ENCODE measurements at places on chromosomes 1 and 21.

GRCh38 chr1:48105165-48105564, 108.0 kb upstream of the TRABD2B start:
- no peak for ATAC-seq

- peak; percentile 1 for ATAC-seq
These were observed 26.4 kb upstream of the IFNAR2 start for GRCh38 chr21:33203371-33203724.

GRCh38 chr1:231286603-231287002, 45.6 kb downstream of the GNPAT start:
- no peak for ATAC-seq

- no peak for ATAC-seq
These were observed 484.4 kb upstream of the ZRANB2 start for GRCh38 chr1:71565262-71565661.

DNA sequence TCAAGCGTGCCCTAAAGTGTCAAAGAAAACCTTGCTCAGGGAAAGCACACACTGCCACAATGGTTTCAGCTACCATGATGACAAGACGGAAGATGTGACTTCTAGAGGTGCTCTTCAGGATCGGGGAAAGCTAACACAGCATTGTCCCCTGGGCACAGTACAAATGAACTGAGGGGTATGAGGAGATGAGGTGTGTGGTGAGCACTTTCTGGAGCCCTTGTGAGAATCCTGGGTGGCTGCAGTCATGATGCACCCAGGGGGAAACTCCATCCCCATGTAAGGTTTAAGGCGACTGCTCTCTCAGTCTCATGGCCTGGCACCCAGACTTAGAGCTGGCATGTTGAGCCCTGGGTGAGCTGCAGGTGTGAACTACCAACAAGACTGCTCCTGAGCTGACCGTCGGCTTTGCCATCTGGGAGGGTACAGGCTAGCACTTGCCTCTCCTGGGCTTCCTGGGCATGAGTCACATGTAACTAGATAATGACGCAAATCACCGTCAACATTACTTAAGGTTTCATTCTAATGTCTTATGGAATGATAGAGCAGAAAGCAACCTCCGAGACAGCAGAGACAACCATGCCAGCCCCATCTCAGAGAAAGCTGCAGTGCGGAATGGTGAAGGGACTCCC, 144.6 kb downstream of the CLIC6 start:
- no peak for ATAC-seq

GRCh38 chr1:42966688-42967612, 8.3 kb upstream of the SLC2A1 start:
- peak; percentile 39 for ATAC-seq

- no peak for ATAC-seq
These were observed 3.9 kb upstream of the LEFTY2 start for GRCh38 chr1:225944951-225945350.

GRCh38 chr1:243718893-243719292, 131.2 kb downstream of the AKT3 start:
- ATAC-seq: no peak

DNA sequence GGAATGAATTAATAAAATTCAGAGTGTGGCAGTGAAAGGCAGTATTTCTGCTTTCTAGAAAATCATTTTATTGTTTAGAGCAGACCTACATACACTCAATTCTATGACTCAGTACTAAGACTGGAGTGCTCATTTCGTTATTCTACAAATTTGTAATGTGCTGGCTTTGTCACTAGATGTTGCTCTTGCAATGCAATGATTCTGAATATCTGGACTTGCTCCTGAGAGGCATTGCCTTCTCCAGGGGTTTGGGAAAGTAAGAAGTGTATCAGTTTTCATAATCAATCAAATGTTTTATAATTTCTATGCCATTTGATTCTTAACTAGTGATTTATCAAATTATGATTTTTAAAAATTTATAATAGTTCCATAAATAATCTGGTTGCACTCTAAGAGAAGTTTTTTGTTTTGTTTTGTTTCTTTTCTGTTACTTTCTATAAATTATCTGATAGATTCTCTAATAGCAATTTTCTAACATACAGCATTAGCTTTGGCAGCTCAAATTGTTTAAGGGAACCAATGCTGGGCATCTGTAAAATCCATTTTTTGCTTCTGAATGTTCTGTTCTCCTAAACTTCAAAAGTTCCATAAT, 280.5 kb upstream of the SGIP1 start:
- peak; percentile 86 for ATAC-seq

GRCh38 chr21:25735646-25736597, 1.1 kb downstream of the GABPA start:
- ATAC-seq: peak; percentile 60

DNA sequence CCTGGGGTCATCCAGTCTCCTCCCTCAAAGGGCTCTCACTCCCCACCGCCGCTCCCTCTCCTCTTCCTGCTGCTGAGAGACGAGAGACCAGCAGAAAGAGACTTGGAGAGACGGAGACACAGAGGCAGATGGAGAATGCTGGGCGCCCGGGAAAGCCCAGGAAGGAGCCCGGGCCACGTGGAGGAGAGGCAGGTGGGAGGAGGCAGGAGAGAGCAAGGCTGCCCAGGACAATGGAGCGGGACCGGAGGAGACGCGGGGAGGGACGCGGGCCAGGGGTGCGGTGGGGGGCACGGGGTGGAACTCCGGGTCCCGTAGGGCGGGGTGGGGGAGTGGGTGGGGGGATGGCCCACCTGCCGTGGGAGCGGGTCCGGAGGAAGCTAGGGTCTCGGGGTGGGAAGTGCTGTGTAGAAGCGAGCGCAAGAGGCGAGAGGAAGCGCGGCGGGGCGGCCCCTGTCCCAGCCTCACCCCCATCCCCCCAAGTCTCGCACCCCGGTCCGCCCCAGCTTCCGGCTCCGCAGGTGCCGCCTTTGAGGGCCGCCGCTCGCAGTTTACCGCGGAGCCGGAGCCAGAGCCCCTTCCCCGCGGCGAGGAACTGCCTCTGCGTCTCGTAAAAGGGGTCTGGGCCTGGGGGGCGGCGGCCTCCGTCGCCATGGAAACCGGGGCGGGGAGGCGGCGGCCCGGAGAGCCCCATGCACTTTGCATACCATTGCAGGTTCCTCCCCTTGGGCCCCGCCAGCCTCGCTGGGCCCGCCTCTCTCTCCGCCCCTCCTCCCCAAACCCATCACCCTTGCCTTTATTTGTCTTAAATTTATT, 11.7 kb upstream of the EPHA2 start:
- peak; percentile 71 for ATAC-seq

DNA sequence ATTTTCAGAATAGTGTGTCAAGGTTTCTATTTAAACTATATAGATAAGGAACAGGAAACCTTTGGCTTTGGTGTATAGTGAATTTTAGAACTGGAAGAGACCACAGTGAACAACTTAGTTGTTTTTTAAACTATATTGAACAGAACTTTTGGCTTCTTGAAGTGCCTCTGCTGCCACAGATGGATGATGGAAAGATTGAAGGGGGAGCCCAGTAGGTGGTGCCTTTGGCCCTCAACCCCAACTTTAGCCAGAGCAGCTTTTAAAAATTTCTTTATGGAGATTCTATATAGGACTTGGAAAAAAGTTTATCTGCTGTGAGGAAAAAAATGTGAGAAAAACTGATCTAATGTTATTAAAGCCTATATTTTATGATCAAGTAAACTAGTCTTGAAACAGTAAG, 50.2 kb downstream of the SWT1 start:
- no peak for ATAC-seq

- ATAC-seq: peak; percentile 55
These were observed 15.9 kb upstream of the CGN start for GRCh38 chr1:151495316-151495715.

- ATAC-seq: no peak
These were observed 4.4 kb upstream of the FNDC5 start for GRCh38 chr1:32874860-32875752.
